ENCODE measurements at places on chromosomes 12 and 14. TPM values are rescaled to one million over a fixed set of nuclear protein-coding genes. Genes with fewer than 3 reads are reported as not detected.

The TAS2R19 gene
- total RNA-seq, result 8.8 TPM

The ANKRD33 gene
- total RNA-seq, result not detected

The USP15 gene
- total RNA-seq, result 88.5 TPM

The ACRBP gene
- 2.4 TPM for total RNA-seq

The HVCN1 gene
- 13.0 TPM for total RNA-seq

The KCNH3 gene
- not detected for total RNA-seq

The CLEC6A gene
- total RNA-seq, result not detected

The GZMB gene
- total RNA-seq, result 0.66 TPM

The PIWIL1 gene
- total RNA-seq, result not detected

The GLT8D2 gene
- total RNA-seq, result 10.2 TPM

The ACSM4 gene
- not detected for total RNA-seq

The C14orf180 gene
- 6.0 TPM for total RNA-seq

The VRTN gene
- not detected for total RNA-seq

The SIX6 gene
- not detected for total RNA-seq

The GALNT9 gene
- not detected for total RNA-seq

The MYO1H gene
- total RNA-seq, result 0.57 TPM

The KRT79 gene
- total RNA-seq, result 2.0 TPM

The PRIMA1 gene
- 0.66 TPM for total RNA-seq

The AKAP3 gene
- 4.5 TPM for total RNA-seq

The GALNT16 gene
- 8.9 TPM for total RNA-seq

The TSFM gene
- 16.7 TPM for total RNA-seq

The B4GALNT1 gene
- total RNA-seq, result 3.4 TPM

The ASB2 gene
- not detected for total RNA-seq

The MYH7 gene
- not detected for total RNA-seq

The PLA2G1B gene
- total RNA-seq, result not detected

The DTX3 gene
- 4.3 TPM for total RNA-seq

The INHBC gene
- not detected for total RNA-seq

The ACOT6 gene
- total RNA-seq, result not detected

The TAS2R9 gene
- total RNA-seq, result not detected

The CAND1 gene
- 72.7 TPM for total RNA-seq

The ACTN1 gene
- total RNA-seq, result 109 TPM

The GPR135 gene
- 6.8 TPM for total RNA-seq

The FITM1 gene
- not detected for total RNA-seq

The LTB4R2 gene
- total RNA-seq, result 2.0 TPM

The PTHLH gene
- 4.2 TPM for total RNA-seq

The INSM2 gene
- not detected for total RNA-seq

The CACNA2D4 gene
- 7.5 TPM for total RNA-seq

The KRT83 gene
- total RNA-seq, result not detected

The TAS2R50 gene
- total RNA-seq, result 3.4 TPM

The PDE3A gene
- total RNA-seq, result 9.0 TPM

The STK38L gene
- total RNA-seq, result 50.2 TPM

The KRT3 gene
- not detected for total RNA-seq

The LRTM2 gene
- total RNA-seq, result not detected

The PGF gene
- total RNA-seq, result 3.2 TPM

The PTPN21 gene
- total RNA-seq, result 12.6 TPM

The CLEC4D gene
- total RNA-seq, result 0.57 TPM

The PRR4 gene
- 3.8 TPM for total RNA-seq

The NANOG gene
- not detected for total RNA-seq

The VTI1B gene
- total RNA-seq, result 141 TPM

The CCDC198 gene
- not detected for total RNA-seq

The INTS13 gene
- 40.3 TPM for total RNA-seq

The BDKRB1 gene
- total RNA-seq, result not detected

The FLRT2 gene
- total RNA-seq, result 8.4 TPM

The ADAMTS20 gene
- total RNA-seq, result not detected
